Cardiac septum (tissue), 1 donor: ENCODE measurements at places on chromosomes 7 and 10. TPM values are rescaled to one million over a fixed set of nuclear protein-coding genes. Genes with fewer than 3 reads are reported as not detected.

DNA sequence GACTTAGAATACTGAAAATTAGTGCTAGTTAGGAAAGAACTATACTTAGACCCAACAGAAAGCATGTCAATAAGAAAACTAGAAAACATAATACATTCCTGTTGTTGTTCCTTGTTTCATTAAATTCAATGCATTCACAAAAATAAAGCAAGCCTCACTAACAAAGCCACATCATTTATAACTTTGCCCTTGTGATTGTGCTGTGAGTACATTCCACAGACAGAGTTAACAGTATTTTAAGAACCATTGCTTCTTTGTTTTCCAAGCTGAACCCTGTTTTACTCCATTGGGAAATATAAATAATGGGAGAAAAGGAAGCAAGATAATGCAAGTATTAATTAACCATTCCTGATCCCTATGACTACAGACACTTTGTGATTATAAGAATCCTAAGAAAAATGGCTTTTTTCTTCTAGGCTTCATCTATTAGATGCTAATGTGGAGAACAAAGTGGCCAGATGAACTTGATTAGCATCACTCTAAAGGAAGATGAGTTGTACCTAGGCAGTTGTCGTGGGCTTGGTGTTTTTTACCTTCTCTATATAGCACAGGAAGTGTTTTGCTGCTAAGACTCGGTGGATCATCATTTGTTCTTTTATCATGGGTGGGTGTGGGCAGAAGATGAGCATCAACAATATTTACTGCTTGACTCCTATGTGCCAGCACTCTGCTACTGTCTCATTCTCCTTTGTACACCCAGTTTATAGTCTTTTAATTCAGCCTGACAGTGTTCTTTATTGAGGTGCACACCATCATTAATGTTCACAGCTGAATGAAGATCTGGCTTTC lies 34.2 kb upstream of the ZNRF2 start:
- no peak for DNase-seq

GRCh38 chr7:155962968-155963300 lies 150.7 kb upstream of the SHH start:
- DNase-seq: peak; percentile 43

SEMA3C gene
- 60.8 TPM for total RNA-seq

UPK3B gene
- total RNA-seq: 0.38 TPM

DNA sequence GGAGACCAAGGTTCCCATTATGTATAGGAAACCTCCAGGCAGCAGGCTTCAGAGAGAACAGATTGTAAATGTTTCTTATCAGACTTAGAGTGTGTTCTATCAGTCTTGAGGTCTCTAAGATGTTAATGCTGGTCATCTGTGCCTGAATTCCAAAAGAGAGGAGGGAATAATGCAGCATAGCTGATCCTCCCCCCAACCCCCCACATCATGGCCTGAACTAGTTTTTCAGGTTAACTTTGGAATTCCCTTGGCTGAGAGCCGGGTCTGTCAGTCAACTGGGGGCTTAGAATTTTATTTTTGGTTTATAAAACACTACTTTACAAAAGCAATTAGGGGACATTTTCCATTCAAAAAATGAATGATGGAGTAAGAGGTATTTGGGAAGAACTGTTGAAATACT lies 184.3 kb downstream of the NEBL start:
- DNase-seq: no peak

- DNase-seq: peak; percentile 86
These were observed 118.2 kb downstream of the CUX1 start for GRCh38 chr7:101935521-101936141.
